ENCODE measurements at places on chromosomes 11 and 22.

DNA sequence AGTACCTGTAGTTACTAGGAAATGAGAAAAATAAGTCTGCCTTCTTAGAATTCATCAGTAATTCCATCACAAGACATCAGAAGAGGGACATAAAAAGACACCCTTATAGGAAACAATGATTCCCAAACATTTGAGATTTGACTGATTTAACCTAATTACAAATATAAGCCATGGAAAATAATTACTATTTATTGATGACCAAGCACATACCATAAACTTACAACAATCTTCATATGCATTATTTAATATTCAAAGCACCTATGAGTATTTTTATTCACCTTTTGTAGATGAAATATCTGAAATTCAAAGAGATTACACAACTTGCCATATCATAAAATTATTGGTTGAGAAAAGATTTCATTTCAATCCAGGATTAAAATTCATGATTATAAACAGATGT lies 14.6 kb upstream of the OR52D1 start:
- no peak for DNase-seq

- peak; percentile 60 for DNase-seq
Observed at GRCh38 chr11:30635401-30635989, 49.3 kb upstream of the MPPED2 start.

GRCh38 chr11:99271527-99271926 lies 250.8 kb downstream of the CNTN5 start:
- no peak for DNase-seq

DNA sequence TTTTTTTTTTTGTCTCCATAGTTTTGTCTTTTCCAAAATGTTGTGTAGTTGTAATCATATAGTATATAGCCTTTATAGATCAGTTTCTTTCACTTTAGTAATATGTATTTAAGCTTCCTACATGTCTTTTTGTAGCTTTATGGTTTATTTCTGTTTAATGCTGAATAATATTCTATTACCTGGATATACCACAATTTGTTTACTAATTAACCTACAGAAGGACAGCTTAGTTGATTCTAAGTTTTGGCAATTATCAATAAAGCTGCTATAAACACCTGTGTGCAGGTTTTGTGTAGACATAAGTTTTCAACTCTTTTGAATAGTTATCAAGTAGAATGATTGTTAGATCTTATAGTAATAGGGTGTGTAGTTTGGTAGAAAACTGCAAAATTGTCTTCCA lies 130.3 kb upstream of the CARD18 start:
- DNase-seq: no peak

- no peak for DNase-seq
Observed at GRCh38 chr22:33220476-33221080, 162.4 kb upstream of the SYN3 start.

GRCh38 chr11:90757849-90758494 lies 535.1 kb upstream of the CHORDC1 start:
- no peak for DNase-seq

GRCh38 chr11:122711831-122712381 lies 56.4 kb downstream of the UBASH3B start:
- DNase-seq: no peak

- DNase-seq: no peak
Observed at GRCh38 chr11:65002706-65003105, 5.9 kb upstream of the BATF2 start.

DNA sequence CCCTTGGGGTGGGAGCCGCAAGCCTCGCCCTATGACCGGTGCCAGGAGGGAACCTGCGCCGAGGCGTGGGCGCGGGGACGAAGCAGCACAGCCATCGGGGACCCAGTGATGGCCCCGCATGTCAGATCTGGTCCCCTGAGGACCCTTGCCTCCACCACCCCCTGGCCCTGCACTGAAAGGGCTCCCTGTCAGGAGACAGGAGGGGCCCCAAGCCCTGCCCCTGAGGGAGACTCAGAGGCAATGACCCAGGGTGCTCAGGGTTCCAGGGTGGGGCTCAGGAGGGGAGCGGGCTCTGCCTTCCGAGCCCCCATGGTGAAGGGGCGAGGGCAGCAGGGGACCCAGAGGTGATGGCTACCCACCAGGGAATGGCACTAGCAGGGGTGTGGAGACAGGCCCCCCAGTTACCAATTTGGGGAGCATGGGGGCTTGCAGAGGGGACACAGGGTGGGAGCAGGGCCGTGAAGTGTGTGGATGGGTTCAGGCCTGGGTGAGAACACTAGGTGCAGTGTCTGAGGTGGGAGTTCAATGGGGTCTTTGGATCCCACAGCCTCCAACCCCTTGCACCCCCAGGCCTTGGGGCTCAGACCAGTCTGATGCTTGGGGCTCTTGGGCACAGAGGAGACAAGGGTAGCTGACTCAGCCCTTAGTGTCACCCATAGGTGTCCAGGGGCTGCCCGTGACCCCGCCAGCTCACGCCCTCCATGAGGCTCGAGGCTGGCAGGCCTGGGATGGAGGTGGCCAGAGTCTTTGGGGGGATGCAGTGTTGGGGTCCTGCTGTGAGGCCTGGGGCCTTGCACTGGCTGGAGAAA lies 499 bp downstream of the LRRC56 start:
- no peak for DNase-seq

DNA sequence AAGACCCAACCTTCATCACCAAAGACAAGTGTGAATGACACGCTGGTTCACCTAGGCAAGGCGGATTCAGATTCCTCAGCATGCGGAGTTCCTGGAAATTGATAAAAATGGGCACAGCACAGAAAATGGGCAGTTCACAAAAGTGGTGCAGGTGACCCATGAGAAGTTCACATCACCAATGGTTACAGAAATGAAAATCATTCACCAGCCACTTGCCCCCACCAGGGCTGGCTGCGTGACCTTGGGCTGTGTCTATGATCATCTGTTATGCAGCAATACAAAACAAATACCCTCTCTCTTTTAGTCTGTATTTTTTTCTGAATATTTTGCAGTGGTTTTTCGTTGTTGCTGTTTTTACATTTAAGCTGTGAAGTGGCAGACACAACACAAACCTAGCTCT lies 415.9 kb downstream of the TBC1D22A start:
- peak; percentile 8 for DNase-seq

- DNase-seq: no peak
Observed at GRCh38 chr11:93564895-93565294, 21.7 kb upstream of the SMCO4 start.

GRCh38 chr22:28222052-28222451 lies 303.0 kb upstream of the PITPNB start:
- DNase-seq: no peak

DNA sequence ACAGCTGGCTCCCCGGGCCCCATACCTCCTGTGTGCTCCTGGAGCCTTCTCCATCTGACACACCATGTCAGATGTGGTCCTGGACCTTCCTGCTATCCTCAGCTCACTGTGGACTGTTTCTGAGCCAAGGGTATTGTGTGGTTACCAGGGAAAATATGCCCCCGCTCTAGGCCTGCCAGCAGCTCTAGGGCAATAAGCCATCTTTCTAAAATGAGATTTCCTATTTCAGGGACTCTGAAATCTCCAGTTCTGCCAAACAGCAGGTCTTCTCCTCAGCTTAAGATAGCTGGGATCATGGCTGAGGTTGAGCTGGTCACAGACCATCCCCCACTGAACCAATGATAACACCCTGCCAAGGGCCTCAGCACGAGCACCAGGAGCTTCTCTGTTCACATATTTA lies 227.6 kb downstream of the ST3GAL4 start:
- no peak for DNase-seq

DNA sequence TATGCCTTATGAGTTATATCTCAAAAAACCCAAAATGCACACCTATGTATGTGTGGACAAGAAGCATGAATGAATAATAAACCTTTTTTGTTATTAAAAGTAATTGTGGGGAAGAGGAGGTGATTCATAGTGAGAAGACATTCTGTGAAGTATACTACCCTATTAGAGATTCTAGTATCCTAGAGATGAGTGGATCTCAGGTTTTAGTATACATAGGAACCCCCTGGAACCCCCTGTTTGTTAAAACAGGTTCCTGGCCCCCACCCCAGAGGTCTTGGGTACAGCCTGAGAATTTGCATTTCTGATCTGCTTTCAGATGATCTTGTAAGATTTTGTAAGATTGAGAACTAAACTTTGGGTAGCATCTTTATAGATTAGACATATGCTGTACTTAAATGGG lies 17.5 kb downstream of the NUCB2 start:
- no peak for DNase-seq

DNA sequence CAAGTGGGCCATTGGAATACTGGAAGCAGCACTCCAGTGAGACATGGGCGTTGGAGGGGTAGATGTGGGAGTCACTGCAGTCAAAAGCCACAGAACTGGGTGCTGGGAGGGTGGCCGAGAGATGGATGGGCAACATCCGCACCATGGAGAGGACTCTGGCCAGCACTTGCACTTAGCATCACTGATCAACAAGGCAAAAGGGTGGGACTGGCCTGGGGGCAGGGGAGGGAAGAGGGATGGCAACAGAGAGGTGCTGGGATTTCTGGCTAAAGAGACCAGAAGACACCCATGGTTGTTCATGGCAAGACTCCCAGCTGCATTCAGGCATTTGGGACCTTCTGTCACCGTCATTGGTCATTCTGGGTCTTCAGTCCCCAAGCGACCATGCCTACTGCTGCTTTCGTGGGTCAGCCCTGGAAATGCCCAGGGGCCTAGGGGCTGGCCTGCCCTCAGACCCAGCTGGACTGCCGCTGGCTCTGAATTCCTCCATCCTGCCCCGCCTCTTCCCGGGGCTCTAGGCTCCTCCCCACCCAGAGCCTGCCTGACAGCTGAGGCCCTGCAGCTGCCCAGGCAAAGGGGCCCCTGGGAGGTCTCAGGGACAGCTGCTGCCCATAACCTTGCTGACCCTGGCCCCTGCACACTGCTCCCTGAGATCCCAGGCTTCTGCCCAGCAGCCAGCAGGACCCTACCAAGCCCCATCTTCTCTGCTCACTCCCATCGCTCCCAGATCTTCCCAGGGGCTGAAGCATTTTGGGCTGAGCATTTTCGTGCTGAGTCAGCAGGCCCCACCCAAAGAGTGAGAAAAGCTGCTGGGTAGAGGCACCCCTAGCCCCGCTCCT lies 13.0 kb upstream of the CDC42EP2 start:
- peak; percentile 80 for DNase-seq

DNA sequence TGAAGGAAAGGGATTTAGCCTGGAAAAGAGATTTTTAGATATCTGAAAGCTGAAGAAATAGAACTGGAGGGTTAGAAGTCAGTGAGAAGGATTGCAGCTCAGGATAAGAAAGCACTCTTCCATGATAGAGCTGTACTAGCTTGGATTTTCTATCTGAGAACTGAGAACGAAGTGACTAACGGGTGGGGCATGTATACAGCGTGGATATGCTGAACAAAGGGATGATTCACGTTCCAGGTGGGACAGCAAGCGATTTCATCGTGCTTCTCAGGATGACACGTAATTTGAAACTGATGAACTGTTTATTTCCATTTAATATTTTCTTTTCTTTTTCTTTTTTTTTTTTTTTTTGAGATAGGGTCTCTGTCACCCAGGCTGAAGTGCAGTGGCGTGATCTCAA lies 53.0 kb downstream of the GRAMD1B start:
- DNase-seq: no peak

DNA sequence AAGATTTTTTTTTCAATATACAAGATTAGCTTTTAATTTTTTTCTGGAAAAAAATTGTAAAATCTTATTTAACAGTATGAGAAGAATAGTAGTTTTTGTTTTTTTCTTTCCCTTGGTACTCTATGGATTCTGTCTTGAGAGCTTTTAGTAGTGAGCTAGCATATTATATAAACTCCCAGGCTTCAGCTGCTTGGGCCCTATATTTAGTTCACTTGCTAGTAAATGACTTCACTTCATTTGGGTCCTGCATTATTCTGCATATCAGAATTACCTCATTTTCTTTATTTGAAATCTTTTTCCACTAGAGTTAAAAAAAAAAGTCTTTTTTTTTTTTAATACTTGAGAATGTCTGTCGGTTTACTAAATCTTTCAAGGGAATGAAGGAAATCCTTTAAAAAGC lies 33.1 kb downstream of the HIPK3 start:
- no peak for DNase-seq

- DNase-seq: no peak
Observed at GRCh38 chr11:122181893-122182292, 65.9 kb upstream of the BLID start.

DNA sequence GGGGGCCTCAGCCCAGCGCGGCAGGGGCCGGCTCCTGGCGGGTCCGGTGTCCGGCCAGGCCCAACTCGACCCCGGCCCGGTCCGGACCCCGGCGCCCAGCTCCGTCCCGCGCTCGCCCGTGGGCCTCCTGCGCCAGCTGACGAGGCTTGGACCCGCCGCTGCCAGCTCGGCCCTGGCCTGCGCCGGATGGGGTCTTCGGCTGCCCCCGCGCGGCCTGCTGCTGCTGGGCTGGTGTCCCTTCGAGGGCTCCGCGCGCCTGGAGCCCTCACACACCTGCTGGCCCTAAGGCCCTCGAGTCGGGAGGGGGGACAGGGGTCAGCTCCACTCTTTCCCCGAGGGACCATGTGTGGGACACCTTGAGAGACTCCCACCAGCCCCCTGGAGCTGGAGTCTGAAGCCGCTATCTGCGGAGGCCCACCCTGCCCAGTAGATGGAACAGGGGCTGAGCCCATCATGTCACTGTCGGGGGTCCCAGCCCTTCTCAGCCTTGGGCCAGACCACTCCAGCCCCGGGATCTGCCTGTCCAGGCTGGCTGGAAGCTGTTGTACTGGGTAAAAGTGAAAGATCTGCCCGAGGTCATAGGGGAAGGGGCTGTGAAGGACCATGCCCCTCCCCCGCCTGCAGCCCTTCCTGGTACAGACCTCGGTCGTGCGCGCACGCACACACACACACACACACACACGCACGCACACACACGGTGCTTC lies 768 bp upstream of the CDKN1C start:
- peak; percentile 83 for DNase-seq

DNA sequence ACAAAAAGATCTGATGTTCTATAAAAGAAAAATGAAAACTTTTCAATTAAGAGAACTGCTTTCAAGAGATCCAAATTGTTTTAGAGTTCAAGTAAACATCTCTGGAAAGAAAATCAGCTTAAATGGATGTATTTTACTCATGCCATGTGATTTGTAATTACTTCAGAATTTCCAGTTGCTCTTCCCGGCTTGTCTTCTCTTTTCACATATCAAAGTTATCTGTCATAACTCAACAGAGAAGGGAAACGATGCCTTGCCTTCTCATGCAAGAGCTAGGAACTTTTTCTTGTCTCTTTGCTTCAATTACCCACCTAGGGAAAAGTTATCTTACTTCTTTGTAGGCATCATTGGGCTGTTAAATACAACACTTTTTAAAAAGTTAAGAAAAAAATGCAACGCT lies 255.2 kb upstream of the POU2AF2 start:
- DNase-seq: no peak

- DNase-seq: no peak
Observed at GRCh38 chr11:33866936-33867335, 24.9 kb downstream of the LMO2 start.

GRCh38 chr11:19970944-19971343 lies 189.3 kb downstream of the DBX1 start:
- DNase-seq: no peak

All from left hindlimb (tissue), 1 donor.